ENCODE measurements at places on chromosomes 2 and 18.
A peak's percentile ranks its signal among the peaks of the same experiment; 100 is the strongest.

DNA sequence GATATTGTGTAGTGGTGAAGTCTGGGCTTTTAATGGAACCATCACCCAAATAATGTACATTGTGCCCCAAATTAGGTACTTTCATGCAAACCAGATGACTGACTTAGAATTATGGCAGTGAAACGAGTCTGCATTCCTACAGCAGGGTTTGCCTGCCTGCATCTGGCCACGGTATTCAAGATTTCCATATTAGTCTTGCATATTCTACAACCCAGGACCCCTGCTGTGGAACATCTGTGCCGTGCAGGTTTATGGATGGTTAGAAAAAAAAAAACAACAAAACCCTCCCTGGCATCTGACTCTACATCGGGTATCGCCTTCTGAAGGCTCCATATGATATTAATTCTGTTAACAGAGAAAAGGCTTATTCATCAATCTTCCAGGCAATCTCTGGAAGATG is 394.8 kb downstream of the DCDC2C start:
- DNase-seq = no peak

GRCh38 chr18:26826656-26827235 is 38.8 kb downstream of the AQP4 start:
- no peak for DNase-seq

- no peak for DNase-seq
Measured at GRCh38 chr2:177261116-177262060, 3.1 kb downstream of the NFE2L2 start.

DNA sequence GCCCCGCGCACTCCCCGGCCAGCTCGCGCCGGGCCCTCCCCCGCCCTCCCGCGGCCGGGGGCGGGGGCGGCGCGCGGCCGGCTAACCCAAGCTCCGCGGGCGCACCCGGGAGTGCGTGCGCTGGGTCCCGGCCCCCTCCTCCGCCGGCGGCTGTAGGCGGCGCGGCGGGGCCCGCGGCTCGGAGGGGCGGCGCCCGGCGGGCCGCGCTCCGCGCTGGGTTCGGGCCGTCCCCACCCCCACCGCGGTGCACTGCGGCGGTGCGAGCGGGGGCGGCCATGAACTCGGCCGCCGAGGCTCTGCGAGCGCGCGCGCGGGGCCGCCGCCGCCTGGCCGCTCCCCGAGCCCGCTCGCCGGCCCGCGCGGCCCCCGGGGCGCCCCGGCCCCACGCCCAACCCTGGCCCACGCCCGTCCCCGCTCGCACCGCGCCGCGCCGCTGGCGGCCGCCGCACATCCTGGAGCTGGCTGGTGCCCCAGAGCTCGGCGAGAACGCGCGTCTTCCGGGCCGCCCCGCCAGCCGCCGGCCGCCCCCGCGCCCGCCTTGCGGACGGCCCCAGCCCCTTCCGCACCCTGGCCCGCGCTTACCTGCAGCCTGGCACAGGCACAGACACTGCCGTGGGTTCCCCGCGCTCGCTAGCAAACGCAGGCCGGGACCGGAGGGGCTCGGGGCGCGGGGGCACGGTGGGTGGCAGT is at the start of gene ZBTB14:
Gene ZBTB14, minus strand, starts transcription at position 496 of the 690 bp plus-strand sequence. CDS start 2,480 bp downstream, outside the sequence.
- DNase-seq = no peak

DNA sequence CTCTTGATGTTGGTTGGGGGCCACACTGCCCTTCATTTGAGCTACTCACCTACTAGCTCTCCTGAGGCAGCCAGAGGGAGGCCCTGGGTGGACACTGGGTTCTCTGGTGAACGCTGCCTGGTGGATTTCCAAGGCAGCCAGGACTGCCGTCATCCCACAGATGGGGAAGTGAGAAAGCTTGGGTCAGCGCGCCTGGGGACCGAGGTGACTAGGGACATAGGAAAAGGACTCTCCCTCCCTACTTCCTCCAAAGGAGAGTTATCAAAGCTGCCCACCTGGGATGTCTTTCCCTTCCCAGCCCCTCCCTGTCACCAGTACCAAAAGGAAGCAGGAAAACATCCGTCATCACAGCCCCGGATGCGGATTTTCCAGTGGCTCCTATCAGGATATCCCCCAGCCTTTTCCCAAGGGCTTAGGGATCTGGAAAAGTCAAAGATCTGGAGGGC is 3.8 kb upstream of the SEMA4C start:
- DNase-seq = no peak

DNA sequence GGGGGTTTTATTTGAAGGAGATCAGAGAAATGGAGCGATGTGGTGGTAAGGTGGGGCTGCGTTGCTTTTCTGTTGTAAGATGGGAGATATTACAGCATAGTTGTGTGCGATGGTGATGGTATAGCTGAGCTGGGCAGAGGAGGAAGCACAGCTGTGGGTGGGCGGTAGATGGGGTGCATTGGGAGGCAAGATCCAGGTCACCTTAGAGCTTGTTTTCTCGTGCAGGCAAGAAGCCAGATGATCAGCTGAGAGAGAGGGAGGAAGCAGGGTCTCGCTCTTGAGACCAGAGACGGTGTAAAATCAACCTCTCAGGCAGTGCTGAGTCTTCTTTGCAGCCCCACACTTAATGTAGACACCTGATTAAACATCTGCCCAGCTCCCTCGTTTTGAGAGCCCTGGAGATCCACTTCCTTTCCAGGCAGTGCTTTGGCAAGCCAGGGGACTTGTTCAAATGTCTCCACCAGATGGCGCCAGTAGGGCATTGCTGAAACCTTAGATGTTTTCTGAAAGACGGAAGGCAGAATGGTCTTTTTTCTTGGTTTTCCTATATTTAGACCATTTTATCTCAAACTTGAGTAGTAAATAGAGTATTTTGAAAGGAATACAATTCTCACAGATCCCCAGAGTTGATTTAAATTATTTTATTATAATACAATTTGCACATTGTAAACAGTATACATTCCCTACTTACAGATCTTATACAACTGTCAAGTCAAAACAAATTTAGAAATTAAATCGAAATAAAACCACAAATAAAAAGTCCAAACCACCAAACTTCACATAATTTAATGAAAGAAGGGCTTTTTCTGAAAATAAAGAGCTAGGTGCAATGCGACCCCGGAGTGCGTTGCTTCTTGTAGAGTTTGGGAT is 21.1 kb upstream of the LYPD6B start:
- DNase-seq = peak; percentile 30

- no peak for DNase-seq
Measured at GRCh38 chr2:189802396-189802912, 18.2 kb downstream of the PMS1 start.

GRCh38 chr2:218290316-218291261 is 1.7 kb downstream of the TMBIM1 start:
- no peak for DNase-seq

GRCh38 chr2:42874949-42875801 is 82.8 kb upstream of the HAAO start:
- no peak for DNase-seq

GRCh38 chr2:176167398-176167797 is 10.3 kb downstream of the HOXD3 start:
- no peak for DNase-seq

DNA sequence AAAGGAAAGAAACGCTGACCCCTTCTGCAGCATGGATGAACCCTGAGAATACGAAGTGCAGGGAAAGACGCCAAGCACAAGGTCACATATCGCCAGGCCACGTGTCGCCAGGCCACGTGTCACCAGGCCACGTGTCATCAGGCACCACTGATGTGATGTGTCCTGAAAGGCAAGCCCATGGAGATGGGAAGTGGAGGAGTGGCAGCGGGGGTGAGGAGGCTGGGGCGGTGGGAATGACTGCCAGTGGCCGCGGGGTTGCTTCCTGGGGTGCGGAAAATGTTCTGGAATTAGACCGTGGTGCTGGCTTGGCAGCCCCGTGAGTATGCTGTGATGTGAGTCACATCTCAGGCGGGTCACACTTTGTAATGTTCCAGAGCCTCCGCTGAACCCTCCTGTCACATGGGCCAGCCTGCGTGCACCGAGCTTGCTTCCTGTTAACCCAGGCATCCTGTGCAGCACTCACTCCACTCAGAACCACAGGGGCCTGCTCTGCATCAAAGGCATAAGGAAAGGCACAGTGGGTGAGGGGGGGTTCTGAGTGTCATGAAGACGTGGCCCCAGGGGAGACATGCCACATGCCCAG is 39.0 kb downstream of the SLC66A2 start:
- peak; percentile 51 for DNase-seq

DNA sequence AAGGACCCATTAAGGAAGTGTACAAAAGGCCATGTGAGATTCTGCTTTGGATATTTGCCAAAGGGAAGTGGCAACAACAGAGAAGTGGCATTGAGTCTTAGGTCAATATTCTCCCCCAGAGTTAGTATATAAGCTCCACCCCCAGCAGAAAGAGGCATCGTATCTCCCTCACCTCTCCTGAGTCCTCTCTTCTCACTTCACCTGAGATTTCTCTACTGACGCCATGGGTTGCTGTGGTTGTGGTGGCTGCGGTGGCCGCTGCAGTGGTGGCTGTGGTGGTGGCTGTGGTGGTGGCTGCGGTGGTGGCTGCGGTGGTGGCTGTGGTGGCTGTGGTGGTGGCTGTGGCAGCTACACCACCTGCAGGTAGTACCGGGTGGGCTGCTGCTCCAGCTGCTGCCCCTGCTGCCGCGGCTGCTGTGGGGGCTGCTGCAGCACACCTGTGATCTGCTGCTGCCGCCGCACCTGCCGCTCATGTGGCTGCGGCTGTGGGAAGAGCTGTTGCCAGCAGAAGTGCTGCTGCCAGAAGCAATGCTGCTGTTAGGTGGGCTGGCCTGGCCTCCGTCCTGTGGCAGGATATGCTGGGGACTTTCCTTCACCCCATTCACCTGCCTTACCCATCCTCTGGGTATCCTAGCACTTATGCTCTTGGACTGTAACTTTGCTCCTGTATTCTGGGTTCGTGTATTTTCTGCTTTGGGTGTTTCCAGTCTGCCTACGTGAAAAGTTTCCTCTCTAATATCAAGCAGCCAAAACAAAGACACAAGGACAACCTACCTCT is 5.9 kb downstream of the SCYGR3 start:
- DNase-seq = no peak

GRCh38 chr2:15084826-15085489 is 452.4 kb downstream of the LRATD1 start:
- no peak for DNase-seq
